ENCODE measurements at places on chromosomes 7 and 10. TPM values are rescaled to one million over a fixed set of nuclear protein-coding genes. Genes with fewer than 3 reads are reported as not detected.

The NUTM2A gene
- total RNA-seq: 0.34 TPM

The PRKCQ gene
- total RNA-seq: under 0.01 TPM

The SPDYE18 gene
- 0.32 TPM for total RNA-seq

The CTNNA3 gene
- not detected for total RNA-seq

The SLC35G1 gene
- total RNA-seq: 3.2 TPM

The ARMS2 gene
- total RNA-seq: not detected

The ZNF25 gene
- total RNA-seq: 5.3 TPM

The ACTL6B gene
- total RNA-seq: not detected

The NEBL gene
- total RNA-seq: 0.16 TPM

Data from bronchial smooth muscle cell (primary cell).